ENCODE measurements at places on chromosomes 12 and 14.

DNA sequence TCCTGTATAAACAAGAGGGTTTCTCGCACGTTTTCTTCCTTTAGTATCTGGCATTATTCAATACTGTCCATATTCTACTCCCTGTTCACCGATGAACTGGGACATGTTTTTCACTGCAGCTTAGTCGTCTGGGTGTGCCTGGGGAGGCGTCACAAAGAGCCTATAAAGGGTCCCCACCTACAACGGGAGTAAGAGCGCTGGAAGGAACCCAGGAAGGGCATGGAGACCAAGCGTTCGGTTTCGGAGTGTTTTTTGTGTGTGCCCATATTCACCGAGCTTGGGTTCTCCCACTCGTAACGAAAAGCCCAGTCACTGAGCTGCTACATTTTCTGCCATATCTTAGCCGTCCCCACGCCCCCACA, 592 bp upstream of the USP15 start:
- DNase-seq = peak; percentile 76

DNA sequence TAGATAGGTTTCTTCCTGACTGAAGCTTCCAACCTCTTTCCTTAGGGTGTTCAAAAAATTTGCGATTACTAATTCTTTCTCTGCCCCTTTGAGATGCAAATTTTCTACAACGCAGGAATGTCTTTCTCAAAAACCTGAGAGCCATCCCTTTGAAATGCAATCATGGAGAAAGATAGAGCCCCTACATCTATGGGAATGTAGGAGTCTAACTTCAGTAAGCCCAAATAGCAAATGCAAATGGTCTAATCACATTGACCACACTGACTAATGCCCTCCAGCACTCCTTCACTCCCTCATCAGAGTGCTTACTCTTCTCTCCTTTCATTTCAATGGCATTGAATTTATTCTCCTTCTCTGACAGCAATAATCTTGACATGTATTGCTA, 107.1 kb downstream of the SLC6A15 start:
- no peak for DNase-seq

- DNase-seq = no peak
Observed at GRCh38 chr14:52607061-52607460, 54.4 kb downstream of the GPR137C start.

DNA sequence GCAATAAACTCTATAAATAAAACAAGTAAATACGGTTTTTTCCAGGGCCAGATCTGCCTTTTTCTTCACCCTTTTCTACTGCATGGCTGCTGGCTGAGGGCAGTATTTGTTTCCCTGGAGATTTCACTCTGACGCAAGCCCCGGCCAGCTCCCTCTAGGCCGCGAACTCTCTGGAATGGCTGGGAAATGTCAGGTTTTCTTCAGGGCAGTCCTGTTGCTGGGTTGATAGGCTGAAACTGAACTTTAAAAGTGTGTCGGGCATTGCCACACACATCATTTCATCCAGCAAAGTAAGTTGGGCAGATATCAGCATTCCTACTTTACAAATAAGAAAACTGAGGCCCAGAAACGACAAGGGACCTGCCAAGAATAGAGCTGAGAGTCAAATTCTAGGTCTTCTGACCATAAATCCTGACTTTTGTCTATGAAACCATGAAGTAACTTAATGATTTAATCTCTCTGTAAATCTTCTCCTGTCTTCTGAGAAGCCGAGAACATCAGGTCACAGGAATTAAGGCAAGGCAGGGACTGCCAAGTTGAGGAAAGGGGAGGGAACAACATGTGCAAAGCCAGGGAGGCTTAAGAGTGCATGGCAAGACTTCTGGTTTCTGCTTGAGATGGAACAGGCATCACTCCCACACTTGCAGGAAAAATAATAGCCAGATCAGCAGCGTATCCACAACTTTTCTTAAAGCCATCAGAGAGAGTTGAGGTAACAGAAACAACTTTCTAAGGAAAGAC, 205.0 kb upstream of the CCDC196 start:
- DNase-seq = no peak

- no peak for DNase-seq
Observed at GRCh38 chr14:96598332-96598928, 96.2 kb downstream of the PAPOLA start.

DNA sequence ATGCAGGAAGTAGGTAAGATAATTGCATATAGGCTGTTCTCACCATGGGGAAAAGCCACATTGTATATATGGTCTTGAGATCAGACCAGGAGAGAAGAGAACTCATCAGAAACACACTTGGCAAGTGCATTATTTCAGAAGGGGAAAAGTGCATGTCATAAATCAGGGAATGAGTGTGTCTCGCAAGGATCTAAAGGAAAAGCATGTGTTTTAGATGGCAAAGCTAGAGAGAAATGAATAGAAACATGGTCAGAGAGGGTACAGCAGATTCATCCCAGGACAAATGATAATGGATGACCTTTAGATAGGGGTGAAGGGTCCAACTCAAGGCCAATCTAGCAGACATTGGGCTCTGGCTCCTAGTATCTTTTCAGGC, 230.2 kb upstream of the NAV3 start:
- no peak for DNase-seq

DNA sequence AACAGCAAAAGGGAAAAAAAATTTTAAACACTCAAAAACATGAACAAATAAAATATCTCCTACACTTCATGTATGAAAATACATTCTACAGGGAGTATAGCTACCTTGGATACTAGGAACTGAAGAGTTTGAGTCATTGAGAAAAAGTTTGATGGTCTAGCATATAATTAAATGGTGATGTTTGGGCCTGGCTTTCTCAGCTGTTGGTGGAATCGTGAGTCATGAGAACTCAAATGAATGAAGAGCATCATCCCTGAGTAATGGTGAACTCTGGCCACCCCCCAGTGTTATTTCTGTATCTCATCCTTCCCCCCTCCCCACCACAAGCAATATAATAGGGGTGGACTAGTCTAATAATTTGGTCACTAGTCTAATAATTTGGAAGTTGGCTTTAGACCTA, 6.7 kb upstream of the SLC6A15 start:
- no peak for DNase-seq

GRCh38 chr14:36505181-36505815, 14.7 kb downstream of the NKX2-1 start:
- no peak for DNase-seq

DNA sequence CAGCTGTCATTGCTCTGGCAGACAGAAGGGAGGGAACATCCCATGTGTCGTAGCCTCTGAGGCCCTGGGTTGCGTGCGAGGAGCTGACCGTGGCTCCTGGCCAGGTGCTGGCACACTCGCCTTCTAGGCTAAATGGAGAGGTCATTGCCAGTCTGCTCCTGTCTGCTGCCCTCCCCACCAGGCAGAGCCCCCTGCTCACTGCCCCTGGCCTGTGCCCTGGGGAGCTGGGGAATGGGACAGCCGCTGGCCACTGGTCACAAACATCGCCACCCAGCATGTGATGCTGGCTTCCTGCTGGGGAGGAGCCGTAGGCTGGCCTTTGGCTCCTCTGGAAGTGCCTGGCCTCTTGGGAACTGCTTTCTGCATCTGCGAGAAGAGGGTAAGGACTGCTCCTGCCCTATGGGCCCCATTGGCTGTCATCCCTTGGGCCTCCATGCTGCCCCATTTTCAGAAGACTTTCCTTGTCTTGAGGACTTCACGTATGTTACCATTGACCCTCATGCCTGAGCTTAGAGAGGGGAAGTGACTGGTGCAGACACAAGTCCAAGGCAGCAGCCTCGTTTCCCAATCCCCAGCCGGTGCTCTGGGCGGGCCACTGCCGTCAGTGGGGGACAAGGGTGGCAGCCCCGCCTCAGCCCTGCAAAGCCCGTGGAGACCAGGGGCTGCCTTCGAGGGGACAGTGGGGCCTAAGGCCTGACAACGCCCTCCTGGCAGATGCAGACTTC, 2.0 kb upstream of the TNFAIP2 start:
- no peak for DNase-seq

DNA sequence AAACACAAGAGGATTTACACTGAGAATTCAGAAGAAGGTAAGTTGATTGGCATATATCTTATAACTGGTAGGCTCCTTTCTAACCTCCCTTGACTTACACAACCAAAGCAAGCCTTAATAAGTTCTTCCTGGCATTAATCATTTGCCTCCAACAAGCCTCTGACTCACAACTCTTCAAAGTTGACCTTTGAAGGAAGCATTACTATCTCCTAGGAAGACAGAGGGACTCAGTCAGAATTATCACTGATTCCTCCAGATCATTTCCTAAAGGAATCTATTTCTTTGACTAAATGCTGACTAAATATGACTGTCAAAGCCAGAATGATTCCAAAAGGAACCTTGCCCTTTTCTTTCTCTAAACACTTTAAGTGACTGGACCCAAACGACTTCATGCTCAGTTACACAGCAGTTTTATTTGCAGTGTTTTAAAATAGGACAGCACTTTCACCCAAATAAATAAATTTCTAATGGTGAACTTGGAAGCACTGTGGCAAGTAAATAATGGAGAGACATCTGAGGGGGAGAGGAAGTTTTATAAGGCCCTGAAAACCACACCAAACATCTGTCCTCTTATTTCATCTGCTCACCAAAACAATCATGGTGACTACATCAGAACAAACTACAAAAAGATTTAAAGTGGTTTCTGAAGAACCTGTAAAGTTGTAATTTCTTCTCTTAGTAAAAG, 128.2 kb downstream of the KLHL28 start:
- no peak for DNase-seq

GRCh38 chr12:53413485-53414204, 10.0 kb upstream of the AMHR2 start:
- DNase-seq = no peak

DNA sequence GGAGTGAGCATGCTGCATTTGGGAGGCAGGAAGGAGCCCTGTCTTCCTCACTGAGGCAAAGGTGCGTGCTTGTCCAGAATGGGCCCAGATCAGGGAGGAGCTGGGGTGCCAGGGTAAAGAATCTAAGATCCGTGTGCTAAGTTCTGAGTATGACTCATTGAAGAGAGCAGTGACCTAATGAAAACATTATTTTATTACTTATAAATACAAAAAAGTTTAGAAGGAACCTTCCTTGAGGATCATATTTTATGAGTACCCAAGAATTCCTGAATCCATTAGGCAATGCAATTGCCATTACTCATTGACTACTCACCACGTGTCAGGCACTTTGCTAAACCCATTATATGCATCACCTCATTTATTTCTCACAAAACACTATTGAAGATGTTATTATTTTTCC, 264.7 kb downstream of the EGLN3 start:
- no peak for DNase-seq

DNA sequence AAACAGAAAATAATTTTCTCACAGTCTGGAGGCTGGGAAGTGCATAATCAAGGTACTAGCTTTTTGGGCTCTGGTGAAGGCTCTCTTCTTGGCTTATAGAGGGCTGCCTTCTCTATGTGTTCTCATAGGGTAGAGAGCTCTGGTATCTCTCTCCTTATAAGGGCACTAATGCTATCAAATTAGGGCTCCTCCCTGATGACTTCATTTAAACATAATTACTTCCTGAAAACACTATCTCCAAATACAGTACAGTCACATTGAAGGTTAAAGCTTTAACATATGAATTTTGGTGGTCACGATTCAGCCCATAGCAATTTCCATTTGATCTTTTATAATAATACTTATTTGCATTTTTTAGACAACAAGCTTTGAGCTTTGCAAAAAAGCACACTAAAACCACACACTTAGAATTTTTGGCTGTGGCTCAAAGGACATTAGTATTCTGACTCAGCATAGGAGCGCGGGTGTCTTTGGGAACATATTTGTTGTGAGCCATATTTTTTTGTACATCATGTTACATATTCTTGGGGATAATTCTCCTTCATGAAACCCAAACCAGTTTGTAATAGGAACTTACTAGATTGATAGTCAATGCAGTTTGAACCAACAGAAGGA, 808.1 kb upstream of the FBXO33 start:
- no peak for DNase-seq

DNA sequence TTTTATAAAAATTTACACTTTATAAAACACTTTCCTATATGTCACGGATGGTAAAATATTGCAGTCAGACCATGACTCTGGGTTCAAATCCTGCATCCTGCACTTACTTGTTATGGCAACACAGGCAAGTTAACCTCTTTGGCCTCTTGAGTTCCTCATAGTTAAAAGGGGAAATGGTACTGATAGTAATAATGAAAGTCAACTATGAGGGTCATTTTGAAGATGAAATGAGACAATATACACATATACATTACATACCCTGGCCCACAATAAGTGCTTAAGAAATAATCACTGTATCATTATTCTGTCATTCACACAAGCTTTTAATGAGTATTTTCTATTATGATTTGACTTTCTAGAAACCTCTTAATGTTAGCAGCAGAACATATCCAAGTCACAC, 64.4 kb downstream of the C12orf42 start:
- DNase-seq = no peak

DNA sequence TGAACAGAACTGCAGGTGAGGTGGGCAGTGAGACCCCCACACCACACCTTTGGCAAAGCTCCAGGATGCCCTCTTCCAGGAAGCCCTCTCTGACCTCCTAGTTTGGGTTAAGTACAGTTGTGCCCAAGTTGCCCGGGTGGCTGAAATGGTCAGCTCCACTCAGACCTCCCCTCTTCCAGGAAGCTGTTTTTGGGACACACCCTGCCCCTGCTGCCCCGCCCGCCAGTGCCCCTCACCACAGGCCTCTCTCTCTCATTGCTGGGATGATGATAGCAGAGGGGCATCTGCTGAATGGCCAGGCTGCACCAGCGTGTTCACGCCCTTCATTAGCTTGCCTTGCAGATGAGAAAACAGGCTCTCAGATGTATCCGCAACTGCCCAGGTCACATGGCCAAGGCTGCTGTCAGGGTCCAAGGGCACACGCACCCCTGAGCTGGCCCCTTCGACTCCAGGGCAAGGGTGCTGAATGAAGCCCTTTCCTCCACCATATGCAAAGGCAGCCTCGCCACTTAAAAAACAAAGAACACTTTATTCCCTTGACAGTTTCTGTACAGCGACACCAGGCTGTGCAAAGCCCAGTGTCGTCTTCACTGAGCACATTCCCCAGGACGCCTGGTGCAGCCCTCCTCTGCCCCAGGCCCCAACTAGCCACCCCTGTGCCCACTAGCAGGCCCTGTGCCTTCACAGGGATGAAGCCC, 15.5 kb downstream of the SLC25A29 start:
- no peak for DNase-seq

- no peak for DNase-seq
Observed at GRCh38 chr12:12715459-12716150, 1.6 kb upstream of the CDKN1B start.

DNA sequence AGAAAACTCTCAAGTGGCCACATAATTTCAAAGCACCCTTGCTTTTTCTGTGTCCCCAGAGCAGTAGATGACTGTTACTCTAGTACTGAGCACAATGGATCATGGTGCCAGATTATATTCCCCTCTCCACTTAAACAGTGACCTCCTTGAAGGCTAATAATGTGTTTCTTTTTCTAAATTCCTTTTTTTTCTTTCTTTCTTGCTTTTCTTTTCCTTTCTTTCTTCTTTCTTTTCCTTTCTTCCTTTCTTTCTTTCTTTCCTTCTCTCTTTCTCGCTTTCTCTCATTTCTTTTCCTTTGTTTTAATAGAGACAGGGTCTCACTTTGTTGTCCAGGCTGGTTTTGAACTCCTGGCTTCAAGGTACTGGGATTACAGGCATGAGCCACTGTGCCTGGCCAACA, 26.2 kb upstream of the TSPAN11 start:
- DNase-seq = no peak

DNA sequence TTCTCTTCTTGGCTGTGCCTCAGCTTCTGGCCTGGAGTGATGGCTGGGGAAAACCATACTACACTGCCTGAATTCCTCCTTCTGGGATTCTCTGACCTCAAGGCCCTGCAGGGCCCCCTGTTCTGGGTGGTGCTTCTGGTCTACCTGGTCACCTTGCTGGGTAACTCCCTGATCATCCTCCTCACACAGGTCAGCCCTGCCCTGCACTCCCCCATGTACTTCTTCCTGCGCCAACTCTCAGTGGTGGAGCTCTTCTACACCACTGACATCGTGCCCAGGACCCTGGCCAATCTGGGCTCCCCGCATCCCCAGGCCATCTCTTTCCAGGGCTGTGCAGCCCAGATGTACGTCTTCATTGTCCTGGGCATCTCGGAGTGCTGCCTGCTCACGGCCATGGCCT, at the start of gene OR10P1:
Gene OR10P1 (plus strand): TSS at position 40 of the 400 bp plus-strand sequence. CDS start 0 bp downstream, at position 40.
- DNase-seq = no peak
